COLO829 (cell line): ENCODE measurements at places on chromosomes 12 and 14.

- DNase-seq: no peak
Observed at GRCh38 chr12:67182551-67182950, 86.6 kb upstream of the CAND1 start.

GRCh38 chr12:52055731-52056711, 4.8 kb downstream of the NR4A1 start:
- no peak for DNase-seq

DNA sequence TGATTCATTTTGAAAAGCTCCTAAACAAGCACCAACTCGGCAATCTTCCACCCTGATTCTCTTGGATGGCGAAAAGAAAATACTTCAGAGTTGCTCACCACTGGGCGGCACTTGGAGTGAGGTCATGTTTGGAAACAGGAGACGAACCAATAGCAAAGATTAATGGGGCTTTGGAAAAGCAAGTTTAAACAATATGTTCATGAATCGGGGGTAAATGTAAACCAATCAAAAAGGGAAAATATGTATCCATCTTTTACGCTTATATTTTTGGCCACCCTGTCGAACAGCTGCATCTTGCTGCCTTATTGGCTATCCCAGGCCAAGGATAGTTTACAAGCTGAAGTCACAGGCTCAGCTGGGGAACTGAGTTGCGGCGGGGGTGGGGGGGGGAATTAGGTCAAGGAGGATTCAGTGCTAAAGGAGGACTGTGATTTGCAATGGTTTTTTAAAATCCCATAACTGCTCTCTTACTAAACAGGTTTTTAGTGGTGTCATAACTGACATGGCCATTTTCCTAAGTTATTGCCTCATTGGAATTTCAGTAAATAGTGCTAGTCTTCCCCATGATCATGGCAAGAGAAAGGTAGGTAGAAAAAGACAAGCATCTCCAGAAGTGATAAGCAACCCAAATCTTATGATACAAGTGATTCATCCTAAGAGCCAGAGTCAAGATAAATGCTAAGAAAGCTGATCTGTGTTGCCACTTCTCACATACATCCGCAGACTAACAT, 210.6 kb downstream of the PHLDA1 start:
- no peak for DNase-seq

GRCh38 chr12:51187370-51187987, 14.5 kb upstream of the TFCP2 start:
- no peak for DNase-seq

- DNase-seq: no peak
Observed at GRCh38 chr14:70879448-70879847, 27.8 kb upstream of the PCNX1 start.

- no peak for DNase-seq
Observed at GRCh38 chr12:14802247-14802646, 1.0 kb downstream of the WBP11 start.

- no peak for DNase-seq
Observed at GRCh38 chr12:91871751-91872150, 273.9 kb downstream of the BTG1 start.

DNA sequence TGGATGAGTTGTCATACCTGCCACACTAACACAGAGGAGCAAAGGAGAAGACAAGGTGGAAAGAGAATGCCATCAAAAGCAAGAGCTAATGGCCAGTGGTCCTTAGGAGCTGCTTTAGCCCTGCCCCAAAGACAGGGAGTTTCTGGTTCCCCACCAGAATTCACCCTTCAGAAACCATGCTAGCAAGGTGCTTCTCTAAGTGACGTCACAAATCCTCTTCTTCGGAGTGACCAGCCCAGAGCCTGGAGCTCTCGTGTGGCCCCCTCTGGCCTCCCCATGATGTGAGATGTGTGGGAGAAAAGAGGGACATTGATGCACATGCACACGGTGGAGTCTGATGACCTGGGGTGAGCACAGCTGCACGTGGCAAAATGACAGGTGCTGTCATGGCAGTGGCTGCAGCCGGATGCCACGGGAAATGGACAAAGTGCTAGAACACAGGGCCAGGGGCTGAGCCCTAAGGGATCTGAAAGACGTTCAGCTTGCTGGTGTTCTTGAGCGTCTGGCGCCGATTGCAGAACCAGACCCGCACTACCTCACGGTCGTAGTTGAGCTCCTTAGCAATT, 16.9 kb upstream of the TFCP2 start:
- no peak for DNase-seq

DNA sequence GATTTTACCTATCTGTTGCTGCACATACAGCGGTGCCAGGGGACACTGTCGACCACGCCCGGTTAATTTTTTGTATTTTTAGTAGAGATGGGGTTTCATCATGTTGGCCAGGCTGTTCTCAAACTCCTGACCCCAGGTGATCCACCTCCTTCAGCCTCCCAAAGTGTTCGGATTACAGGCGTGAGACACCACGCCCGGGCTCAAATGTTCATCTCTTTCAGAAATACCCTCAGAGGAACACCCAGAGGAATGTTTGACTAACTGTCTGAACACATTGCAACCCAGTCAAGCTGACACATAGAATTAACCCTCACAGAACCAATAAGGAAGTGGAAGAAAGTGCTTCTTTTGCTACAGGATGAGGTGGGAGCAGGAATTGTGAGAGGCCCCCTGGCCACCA, 15.0 kb upstream of the ETFBKMT start:
- no peak for DNase-seq

DNA sequence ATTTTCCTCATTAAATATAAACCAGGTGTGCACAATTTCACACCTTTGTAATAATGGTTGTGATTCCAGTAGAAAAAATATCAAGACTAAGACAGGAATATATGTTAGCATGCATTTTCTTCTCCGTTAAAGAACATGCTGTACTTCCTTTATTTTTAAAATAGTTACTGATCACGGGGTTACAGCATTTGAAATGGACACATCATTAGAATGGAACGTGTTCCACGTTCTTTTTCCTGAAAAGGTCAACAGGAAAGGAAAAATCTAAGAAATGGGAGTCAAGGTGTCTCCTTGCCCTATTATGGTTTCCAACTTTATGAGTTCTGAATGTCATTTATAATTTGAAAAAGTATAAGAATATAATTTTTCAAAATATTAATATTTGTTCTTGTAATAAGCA, 1325.7 kb downstream of the SLC16A7 start:
- DNase-seq: no peak

- DNase-seq: no peak
Observed at GRCh38 chr12:54138219-54138618, 50.6 kb downstream of the SMUG1 start.

GRCh38 chr12:100716945-100717732, 77.4 kb upstream of the ANO4 start:
- DNase-seq: no peak

- DNase-seq: no peak
Observed at GRCh38 chr14:95235351-95235750, 78.0 kb upstream of the DICER1 start.

DNA sequence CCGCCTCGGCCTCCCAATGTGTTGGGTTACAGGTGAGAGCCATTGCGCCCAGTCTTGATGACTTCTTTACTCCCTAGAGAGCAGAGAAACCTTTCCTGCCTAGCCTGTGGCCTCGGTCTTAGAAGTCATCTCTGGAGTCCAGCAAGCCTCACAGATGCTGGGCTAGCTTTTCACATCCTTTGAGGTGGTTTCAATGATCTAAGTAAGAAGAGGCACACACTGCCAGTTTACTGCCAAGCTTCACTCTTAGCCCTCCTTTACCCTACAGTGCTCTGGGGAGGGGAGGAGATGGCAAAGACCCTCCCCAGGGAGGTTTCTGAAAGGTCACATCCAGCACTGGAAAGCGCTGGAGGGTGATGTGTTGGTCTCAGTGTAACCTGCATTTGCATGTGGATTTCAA, 304.8 kb downstream of the PCNX1 start:
- no peak for DNase-seq

GRCh38 chr12:56221232-56221756, 428 bp downstream of the RNF41 start:
- peak; percentile 66 for DNase-seq

- DNase-seq: no peak
Observed at GRCh38 chr12:74455429-74455828, 82.2 kb upstream of the ATXN7L3B start.

GRCh38 chr12:6614513-6615172, 7.5 kb upstream of the CHD4 start:
- DNase-seq: no peak

DNA sequence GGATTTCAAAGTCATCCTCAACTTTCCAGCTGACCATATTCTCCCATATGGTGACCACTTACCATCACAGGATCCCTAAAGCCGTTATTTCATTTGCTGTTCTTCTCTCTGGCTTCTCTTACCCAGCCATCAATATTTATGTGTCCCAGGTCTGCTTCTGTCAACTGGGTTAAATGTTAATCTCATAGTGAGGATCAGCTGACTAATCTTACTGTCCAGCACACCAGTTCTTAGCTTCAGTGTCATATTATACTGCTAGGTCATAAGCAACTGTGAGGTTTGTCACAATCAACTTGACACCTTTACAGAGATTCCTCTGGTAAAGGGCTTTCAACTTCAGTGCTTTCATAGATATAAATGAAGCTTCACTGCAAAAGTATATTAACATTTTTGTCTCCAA, 294.4 kb downstream of the DIO2 start:
- DNase-seq: no peak

GRCh38 chr14:100581228-100582145, 5.7 kb downstream of the BEGAIN start:
- DNase-seq: no peak

GRCh38 chr14:56294128-56294527, 175.9 kb downstream of the PELI2 start:
- no peak for DNase-seq

DNA sequence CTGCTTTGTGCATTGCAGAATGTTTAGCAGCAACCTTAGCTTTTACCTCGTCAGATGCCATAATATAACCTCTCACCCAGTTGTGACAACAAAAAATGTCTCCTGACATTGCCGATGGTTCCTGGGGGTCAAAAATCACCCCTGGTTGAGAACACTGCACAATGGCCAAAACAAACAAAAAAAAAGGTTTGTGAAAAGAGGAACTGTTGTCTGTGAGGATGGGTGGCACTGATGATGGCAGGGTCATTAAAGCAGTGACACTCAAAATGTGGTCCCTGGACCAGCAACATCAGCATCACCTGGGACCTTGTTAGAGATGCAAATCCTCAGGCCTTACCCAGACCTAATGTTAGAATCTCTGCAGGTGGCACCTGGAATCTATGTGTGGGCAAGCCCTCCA, 36.4 kb upstream of the METAP2 start:
- no peak for DNase-seq

- DNase-seq: no peak
Observed at GRCh38 chr12:130219929-130220705, 57.9 kb downstream of the FZD10 start.

GRCh38 chr14:20782280-20782890, 1.3 kb downstream of the RNASE6 start:
- no peak for DNase-seq

DNA sequence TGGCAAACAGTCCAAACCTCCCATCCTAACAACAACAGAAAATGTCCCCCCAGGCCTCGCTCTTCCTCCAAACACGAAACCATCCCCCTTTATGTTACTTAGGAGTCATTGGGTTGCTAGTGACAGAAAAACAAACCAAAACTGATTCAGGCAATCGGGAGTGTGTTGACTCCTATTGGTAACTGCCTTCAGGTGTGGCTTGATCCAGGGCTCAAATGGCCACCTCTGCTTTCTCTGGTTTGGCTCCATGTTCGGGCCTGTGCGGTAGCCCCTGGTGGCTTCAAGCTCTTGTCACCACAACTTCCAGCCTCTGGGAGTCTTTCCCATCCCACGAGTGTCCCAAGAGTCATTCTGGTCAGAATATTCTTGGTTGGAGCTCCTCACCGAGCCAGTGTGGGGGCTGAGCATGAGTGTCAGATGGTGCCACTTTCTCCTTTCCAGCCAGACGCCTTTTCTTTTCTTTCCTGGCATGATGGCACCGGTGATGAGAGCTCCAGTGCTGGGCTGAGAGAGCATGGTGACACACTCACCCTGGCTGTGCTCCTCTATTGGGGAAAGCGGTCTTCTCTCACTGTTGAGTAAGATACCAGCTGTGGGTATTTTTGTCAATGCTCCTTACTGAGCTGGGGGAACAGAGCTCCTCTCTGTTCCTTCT, 38.6 kb downstream of the NOC4L start:
- no peak for DNase-seq

DNA sequence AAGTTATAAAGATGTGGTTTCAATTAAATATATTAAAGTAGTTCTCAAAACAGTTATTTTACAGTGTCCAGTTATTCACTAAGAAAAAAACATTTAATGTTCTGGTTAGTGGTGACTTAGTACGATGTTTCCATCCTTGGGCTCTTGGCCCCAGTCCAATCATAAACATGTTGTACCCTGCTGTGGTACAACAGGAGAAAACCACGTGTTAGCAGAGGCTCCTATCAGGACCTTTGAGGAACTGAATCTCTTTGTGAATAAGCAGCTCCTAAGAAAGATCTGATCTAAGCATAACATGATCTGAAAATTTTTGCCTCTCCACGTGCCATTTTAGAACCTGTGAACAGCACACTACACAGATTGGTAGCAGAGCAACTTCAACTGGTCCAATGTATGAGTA, 234.0 kb downstream of the SYT1 start:
- DNase-seq: no peak

DNA sequence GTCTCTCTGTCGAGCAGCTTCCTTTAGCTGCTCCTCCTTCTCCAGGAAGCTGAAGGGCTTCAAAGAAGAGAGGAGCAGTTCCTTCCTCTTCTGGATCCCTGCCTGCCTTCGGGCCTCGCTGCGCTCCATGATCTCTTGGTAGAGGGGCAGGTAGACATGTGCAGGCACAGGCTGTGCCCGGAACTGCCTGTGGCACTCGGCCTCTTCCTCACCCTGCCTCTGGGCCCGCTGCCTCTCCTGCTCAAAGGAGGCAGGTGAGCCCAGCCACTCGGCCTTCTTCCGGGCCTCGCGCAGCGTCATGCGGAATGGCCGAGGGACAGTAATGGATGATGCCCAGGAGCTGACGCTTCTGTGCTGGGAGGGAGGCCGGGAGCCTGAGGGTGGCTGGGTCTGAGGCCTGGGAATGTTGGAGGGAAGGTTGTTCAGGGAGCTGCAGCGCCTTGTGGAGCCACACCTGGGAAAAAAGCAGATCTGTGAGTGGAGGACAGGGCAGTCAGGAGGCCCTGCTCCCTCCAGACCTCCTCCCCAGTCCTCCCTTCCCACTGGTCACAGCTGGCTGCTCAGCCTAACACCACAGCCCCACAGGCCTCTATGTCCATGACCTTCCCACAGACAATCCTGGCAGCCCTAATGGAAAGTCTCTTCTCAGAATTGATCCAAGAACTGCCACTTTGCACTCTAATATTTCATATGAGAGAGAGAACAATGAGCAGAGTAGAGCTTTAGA, 5.3 kb downstream of the FAM161B start:
- DNase-seq: no peak
